ENCODE measurements at places on chromosomes 11 and 22. TPM values are rescaled to one million over a fixed set of nuclear protein-coding genes. Genes with fewer than 3 reads are reported as not detected.

Gene BLID
- 0.56 TPM for total RNA-seq

Gene MICAL3
- total RNA-seq: 27.3 TPM

Gene CLCF1
- total RNA-seq: 1.6 TPM

Gene LRP5
- total RNA-seq: 15.9 TPM

Gene IL18
- 41.8 TPM for total RNA-seq

Gene SLC22A6
- total RNA-seq: not detected

Gene AMPD3
- 16.2 TPM for total RNA-seq

Gene GSTT2B
- total RNA-seq: 6.5 TPM

Gene HEPHL1
- 13.0 TPM for total RNA-seq

Gene YIF1A
- 69.7 TPM for total RNA-seq

Gene WNT11
- 0.08 TPM for total RNA-seq

Gene OR2AG2
- 0.04 TPM for total RNA-seq

Gene CD3E
- 1.2 TPM for total RNA-seq

Gene HTR3A
- total RNA-seq: not detected

Gene SLC25A22
- total RNA-seq: 11.0 TPM

Gene ZC3H12C
- total RNA-seq: 4.6 TPM

Gene NPTXR
- 0.44 TPM for total RNA-seq

Gene BACE1-AS
- total RNA-seq: 3.1 TPM

Gene P2RY2
- total RNA-seq: 44.3 TPM

Gene OR56A3
- total RNA-seq: not detected

Gene ZNRF3
- total RNA-seq: 6.4 TPM

Measured in esophagus mucosa (tissue), 1 donor.